NCI-H2029 treated with DMSO at 0.1 percent for 48 hours (cell line): ENCODE measurements at places on chromosomes 2 and 18.

DNA sequence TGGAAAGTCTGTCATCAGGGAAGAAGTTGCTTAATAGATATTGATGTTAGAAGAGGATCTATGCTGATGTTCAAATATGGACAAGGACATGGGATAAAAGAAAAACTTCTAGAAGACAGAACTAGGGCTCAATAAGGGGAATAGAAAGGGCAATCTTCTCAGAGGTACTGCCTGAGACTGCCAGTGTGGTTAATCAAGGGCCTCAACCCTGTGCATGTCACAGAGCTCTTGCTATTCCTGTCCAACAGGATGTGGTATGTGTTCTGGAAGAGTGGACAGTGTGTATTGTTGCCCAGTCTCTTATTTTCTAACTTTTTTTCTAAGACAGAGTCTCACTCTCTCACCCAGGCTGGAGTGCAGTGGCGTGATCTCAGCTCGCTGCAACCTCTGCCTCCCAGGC, 27.8 kb upstream of the RNF125 start:
- no peak for DNase-seq

DNA sequence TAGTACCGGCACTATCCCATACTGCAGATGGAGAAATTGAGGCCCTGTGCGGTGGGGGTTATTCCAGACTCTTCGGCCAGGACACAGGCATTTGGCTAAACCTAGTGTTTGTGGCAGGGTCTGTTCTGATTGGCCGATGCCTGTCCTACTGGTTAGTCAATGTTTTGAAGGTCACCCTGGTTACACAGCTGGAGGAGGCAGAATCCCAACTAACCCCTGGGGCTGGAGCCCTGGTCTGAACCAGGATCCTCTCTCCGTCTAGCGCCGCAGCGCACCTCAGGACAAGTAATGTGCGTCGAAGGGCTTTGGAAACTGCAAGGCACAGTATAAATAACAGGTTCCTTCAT, 19.4 kb downstream of the TEX44 start:
- no peak for DNase-seq

DNA sequence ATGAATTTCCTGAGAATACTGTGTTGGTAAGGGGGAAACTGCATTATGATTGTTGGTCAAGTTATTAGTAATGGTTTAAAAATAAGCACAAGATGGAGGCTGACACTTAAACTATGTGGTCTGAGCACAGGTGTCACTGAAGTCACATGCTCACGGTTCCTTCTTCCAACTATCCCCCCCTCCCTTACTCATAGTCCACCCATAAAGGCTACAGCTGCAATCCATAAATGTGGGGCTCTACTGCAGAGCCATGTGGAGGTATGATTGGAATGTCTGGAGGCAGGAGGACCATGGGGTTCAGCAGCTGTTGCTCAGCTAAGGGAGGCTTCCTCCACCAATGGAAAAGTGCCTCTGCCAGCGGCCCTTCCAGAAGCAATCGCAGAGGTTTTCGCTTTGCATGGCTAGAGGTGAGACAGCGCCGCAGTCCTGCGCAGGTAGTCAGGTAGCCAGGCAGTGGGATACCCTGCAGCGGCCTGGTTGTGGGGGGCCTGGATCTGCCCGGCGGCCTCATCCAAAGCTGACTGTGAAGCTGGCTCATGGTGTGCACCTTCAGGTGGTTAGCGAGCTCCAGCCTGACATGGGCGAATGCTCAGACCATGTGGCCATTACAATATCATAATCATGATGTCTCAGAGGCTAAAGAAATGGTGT, 249.6 kb downstream of the DCDC2C start:
- DNase-seq, result no peak

DNA sequence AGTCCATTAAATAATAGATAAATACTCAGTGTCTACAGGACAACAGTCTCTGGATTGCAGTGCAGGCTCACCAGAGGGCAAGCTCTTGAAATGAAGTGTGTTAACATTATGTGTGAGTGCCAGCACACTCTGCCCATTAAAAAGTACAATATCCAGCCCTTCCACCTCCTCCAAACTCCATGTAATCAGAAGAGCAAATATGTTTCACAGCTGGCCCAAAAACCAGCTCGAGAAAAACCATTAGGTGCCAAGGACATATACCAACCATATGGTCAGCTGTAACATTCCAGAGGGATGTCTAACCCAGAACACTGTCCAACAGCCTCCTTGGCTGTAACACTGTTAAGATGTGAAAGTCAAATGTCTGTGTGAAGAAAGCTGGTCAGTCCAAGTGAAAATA, 112.2 kb downstream of the ZNF385B start:
- DNase-seq, result no peak

- no peak for DNase-seq
These were observed 66.0 kb downstream of the ARL4C start for GRCh38 chr2:234430871-234431270.

- DNase-seq, result no peak
These were observed 56.4 kb downstream of the MAP4K4 start for GRCh38 chr2:101753720-101754490.

- DNase-seq, result no peak
These were observed 1130.2 kb downstream of the DSC3 start for GRCh38 chr18:29912351-29912750.

GRCh38 chr18:51342815-51343214, 145.3 kb upstream of the MEX3C start:
- DNase-seq, result no peak

GRCh38 chr2:32772638-32773447, 145.0 kb downstream of the TTC27 start:
- DNase-seq, result peak; percentile 13

- DNase-seq, result peak; percentile 11
These were observed 15.6 kb upstream of the PSD4 start for GRCh38 chr2:113157897-113158753.
